ENCODE measurements at places on chromosomes 4 and X.

DNA sequence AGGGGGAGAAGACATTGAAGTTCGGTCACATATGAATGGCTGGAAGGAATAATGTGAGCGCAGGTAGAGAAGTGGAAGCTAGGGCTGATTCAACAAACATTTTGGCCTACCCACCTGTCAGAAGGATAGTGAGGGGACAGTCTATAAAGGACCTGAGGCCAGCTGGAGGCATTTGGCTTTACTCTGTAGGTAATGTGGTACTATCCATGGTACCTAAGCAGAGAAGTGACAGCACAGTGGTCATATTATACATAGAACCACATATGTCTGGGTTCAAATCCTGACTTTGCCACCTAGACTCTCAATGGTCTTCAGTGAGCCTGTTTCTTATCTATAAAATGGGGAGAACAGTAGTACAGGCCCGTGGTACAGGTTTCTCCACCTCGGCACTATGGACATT, 257.1 kb downstream of the EVC2 start:
- DNase-seq, result no peak

DNA sequence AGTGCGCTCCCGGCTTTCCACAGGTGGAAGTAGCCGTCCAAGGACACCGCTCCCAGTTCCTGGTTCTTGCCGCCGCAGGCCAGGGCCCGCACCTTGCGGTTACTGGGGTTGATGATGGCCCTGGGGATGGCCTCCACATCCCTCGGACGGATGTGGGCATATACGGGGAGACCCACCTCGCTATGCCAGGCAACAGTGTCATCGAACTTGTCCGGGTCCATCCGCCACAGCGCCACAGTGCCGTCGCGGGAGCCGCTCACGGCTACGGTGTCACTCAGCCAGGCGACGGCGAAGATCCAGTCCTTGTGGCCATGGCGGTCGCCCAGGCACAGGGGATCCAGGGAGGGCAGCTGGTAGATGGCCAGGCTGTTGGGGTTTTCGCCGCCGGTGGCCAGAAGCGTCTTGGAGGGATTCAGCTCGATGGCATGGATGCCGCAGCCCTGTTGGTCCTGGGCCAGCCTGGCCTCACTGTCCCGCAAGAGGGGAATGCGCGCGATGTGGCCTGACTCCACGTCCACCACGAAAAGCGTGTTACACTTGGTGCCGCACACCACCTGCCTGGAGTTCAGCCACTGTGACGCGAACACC, 795 bp downstream of the DCAF12L1 start:
- DNase-seq, result no peak

GRCh38 chr4:180814875-180815417, 1428.3 kb upstream of the TENM3 start:
- DNase-seq, result no peak

DNA sequence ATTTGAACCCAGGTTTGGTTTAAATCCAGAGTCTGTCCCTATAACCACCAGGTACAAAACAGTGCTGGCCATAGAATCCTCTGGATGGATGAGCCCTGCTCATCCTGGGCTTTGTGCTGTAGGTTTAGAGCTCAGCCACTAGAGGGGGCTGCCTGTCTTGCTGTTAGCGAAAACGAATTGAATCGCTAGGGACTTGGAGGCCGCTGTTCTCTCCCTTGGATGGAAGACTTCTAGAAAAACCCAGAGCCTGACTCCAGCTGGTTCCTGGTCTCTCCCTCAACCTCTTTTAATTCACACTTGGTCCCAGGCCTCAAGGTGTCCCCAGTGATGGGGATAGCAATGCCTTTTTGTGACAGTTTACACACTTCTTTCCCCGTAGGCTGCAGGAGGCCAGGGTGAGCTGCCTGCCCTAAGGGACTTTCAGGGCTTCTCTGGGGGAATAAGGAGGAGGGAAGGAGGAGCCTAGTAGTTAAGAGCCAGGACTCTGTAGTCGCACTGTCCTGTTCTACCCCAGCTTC, 8.7 kb downstream of the RIPPLY1 start:
- DNase-seq, result no peak

- DNase-seq, result peak; percentile 54
Observed at GRCh38 chr4:1323635-1324442, 23.2 kb upstream of the UVSSA start.

GRCh38 chr4:71441186-71442169, 102.7 kb downstream of the SLC4A4 start:
- DNase-seq, result peak; percentile 13

DNA sequence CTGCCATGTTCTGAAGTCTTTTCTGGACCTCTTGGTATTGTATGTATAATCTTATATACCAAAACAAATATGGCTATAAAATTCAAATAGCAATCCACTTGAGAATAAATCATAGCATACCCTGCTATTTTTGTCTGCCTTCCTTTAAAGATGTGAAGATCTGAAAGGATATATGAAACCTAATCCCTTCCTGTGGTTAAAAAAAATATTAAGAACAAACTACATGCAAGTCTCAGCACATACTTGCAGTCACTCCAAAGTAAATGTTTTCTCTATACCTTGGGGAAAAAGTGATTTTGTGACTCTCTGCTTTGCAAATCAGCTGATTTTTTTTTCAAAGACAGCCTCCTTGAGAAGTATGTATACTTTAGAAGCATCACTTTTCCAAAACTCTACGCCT, 322.9 kb downstream of the ANKRD50 start:
- DNase-seq, result no peak

DNA sequence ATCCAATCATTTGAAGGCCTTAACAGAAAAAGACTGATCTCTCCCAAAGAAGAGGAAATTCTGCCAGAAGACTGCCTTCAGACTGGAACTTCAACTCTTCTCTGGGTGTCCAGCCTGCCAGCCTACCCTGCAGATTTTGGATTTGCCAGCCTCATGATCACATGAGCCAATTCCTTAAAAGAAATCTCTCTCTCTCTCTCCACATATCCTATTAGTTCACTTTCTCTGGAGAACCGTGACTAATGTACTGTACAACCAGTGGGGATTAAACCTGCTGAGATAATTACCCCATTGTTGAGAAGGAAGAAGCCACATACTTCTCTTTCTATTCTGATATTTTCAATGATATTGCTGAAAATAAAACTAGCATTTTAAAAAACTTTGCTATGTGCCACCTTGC, 711.3 kb upstream of the AMOT start:
- no peak for DNase-seq

DNA sequence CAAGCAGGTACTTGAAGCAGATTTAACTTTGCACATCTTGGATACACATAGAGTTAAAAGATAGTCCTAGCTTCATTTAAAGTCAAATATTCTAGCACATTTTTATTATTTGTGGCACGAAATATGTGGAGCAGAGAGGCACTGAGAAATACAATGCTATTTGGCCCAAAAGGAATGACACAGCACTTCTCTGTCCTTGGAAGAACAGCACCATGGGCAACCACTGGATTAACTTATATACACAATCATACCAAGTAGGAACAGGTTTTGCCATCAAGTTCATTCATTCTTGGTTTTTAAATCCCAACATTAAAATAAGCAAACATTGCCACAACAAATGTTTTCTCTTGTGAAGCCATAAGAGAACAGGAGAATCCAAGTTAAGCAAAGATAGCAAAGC, 924 bp upstream of the ENAM start:
- DNase-seq, result no peak

Measured in fibroblast of skin of left quadriceps (primary cell).